Retina (tissue), 1 donor: ENCODE measurements at places on chromosomes 3 and 15.

DNA sequence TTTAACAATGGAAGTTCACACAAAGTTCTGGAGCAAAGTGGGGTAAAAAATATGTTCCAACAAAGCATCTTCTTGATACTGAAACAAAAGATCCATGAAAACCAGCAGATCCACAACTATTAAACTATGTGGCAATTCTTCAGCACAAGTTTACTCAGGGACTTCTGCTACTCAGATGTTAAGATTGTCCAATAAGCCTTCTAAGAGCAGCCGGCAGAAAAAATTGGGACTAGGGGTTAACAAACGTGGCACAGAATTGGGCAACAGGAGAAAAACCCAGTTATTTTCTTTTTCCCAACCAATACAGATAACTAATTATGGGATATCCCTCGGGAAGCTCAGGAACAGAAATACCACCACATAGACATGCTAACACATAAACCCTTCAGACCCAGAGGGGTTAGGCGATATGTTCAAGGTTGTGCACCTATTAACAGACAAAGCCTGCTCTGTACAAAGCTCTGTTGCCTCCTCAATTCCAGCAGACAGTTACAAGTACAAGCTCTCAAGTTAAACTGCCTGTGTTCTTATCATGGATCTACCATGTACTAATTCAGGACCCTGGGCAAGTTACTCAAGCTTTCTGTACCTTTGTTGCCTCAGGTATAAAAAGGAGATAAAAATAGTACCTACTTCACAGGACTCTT lies 6.8 kb downstream of the SSR3 start:
- DNase-seq, result no peak

- DNase-seq, result no peak
Observed at GRCh38 chr15:88841236-88841635, 38.0 kb downstream of the ACAN start.

DNA sequence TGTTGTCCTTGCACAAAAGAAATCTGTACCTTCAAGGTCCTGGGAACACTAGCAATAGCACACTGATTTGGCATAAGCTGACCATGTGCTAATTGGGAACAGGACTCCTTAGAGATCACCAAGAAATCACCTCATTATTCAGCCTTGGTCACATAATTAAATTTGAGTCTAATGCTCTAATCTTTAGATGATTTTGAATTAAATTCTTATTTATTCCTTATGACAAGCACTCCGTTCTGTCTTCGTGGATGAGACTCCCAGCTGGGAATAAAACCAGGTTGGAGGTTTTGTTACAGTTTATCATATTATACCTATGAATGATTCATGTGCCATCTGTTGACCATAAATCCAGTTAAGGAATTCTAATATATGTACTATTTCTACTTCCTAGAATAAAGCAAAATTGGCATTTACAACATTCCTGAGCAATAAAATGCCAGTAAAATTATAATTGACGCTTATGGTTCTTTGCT lies 162.2 kb downstream of the MYRIP start:
- DNase-seq, result no peak

GRCh38 chr3:180530276-180530675 lies 71.7 kb upstream of the TTC14 start:
- DNase-seq, result no peak

DNA sequence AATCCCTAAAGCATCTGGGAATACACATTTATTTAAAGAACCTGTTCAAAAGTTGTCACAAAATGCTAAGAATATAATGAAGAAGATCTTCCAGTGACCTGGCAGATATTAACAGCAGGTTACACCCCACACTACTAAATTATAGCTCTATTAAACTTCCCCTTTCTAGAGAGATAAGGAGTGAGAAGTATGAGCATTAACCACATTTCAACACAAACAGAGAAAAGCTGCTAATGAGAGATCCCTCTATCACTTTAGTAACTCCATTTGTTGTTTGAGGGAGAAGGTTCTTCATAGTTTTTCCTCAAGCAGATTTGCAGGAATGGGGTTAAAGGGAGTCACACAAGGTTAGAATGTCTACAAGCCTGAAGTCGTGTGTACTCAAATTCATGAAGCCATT lies 3.6 kb downstream of the COL8A1 start:
- no peak for DNase-seq

DNA sequence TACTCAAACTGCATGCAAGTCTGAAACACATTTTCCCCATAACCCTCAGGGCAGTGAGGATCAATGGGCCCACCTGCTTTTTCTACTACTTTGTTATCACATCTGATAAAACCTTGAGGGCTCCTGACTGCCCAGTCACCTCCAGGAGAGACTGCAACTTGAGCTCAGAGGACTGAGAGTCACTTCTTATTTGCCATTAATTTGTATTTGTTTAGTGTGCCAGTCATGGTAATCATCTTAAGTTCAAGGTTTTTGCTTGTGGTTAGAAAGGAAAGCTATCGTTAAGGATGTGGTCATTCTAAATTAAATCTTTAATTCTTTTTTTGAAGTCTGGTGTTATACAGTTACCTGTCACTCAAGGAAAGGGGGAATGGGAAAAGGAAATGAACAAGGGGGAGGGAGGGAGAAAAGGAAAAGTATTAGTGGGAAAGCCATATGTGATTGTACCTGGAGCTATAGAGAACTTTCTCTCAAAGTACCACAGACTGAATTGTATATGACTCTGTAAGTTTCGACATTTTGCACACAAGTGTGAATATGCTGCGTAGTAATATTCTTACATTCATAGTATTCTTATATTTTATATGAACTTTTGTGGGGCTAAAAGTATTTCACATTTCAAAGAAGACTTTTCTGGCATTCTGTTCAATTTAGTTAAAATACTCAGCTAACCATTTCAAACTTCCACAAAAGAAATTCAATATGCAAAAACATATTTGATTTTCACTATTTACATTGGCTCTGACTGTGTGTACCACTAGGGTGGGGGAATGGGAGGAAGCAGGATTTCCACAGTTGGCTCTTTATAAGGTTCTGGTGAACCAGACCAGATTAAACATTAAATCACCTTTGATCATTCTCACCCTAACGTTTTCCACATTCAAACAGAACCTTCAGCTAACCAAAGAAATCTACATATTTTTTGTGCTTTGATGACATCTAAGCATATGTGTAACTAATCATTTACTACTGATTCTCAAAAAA lies 166.5 kb upstream of the ATP11B start:
- no peak for DNase-seq

GRCh38 chr15:31147456-31147855 lies 45.9 kb upstream of the TRPM1 start:
- DNase-seq, result no peak

GRCh38 chr3:115912372-115912771 lies 289.1 kb downstream of the GAP43 start:
- DNase-seq, result no peak

DNA sequence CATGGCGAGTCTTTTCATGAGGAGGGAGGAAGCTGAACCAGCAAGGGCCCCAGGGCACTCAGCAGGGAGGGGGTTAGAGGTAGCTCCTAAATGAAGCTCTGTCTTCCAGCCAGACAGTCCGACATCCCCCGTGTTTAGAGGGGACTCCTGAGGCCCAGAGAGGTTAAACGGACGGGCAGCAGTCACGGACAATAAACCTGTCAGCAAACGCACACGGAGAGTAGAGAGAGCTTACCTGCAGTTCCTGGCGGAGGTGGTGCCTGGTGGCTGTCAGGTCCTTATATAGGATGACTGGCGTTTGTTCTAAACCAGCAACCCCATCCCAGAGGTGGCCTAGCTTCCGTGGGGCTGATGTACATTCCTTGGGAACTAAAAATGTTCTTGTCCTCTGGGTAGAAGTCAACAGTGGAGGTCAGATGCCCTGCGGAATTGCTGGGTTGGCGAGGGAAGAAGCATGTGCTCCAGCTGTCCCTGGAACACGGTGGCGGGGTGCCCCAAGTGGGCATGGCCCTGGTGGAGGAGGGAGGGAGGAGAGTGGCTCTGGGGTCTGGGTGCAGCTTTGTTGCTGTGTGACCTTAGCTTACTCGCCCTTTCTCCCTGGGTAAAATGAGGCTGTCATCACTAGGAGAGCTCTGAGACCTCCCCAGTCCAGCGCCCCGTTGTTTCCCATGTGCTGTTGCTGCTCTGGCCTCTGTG lies 2.1 kb downstream of the GHRL start:
- DNase-seq, result no peak

- no peak for DNase-seq
Observed at GRCh38 chr3:60225848-60226247, 1025.4 kb downstream of the FHIT start.

GRCh38 chr15:60006203-60006862 lies 2.2 kb downstream of the FOXB1 start:
- peak; percentile 74 for DNase-seq
